Iris pigment epithelial cell (primary cell): ENCODE measurements at places on chromosomes 16 and 17.

- DNase-seq = no peak
Observed at GRCh38 chr16:89425523-89425922, 64.8 kb downstream of the ANKRD11 start.

GRCh38 chr17:44924107-44924544 lies 8.8 kb upstream of the GFAP start:
- no peak for DNase-seq

- no peak for DNase-seq
Observed at GRCh38 chr17:61511480-61512182, 59.4 kb downstream of the TBX4 start.

- DNase-seq = no peak
Observed at GRCh38 chr16:84598360-84598759, 19.5 kb downstream of the COTL1 start.

GRCh38 chr16:68902969-68903345 lies 59.6 kb downstream of the TANGO6 start:
- no peak for DNase-seq

GRCh38 chr17:81583589-81584342 lies 31.6 kb upstream of the FAAP100 start:
- peak; percentile 55 for DNase-seq

- peak; percentile 61 for DNase-seq
Observed at GRCh38 chr16:31138621-31139578, 3.4 kb upstream of the PRSS8 start.

DNA sequence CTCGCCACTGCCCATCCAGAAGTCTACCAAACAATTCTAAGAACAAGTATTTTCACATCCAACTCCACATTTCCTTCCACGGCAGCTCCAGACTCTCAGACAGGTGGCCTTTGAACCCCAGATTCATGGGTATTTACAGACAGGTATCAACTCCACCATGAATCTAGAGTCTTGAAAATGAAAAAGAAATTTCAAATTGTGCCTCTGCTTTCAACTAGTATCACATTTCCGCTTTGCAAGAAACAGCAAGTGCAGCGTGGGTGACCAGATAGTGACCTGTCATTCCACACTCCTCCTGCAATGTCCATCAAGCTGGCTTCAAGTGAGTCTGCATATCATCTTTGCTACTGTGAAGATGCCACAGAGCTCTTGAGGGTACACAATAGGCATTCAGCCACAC lies 232.4 kb upstream of the RPL38 start:
- no peak for DNase-seq

GRCh38 chr17:38870259-38871165 lies 654 bp downstream of the LASP1 start:
- DNase-seq = peak; percentile 70

DNA sequence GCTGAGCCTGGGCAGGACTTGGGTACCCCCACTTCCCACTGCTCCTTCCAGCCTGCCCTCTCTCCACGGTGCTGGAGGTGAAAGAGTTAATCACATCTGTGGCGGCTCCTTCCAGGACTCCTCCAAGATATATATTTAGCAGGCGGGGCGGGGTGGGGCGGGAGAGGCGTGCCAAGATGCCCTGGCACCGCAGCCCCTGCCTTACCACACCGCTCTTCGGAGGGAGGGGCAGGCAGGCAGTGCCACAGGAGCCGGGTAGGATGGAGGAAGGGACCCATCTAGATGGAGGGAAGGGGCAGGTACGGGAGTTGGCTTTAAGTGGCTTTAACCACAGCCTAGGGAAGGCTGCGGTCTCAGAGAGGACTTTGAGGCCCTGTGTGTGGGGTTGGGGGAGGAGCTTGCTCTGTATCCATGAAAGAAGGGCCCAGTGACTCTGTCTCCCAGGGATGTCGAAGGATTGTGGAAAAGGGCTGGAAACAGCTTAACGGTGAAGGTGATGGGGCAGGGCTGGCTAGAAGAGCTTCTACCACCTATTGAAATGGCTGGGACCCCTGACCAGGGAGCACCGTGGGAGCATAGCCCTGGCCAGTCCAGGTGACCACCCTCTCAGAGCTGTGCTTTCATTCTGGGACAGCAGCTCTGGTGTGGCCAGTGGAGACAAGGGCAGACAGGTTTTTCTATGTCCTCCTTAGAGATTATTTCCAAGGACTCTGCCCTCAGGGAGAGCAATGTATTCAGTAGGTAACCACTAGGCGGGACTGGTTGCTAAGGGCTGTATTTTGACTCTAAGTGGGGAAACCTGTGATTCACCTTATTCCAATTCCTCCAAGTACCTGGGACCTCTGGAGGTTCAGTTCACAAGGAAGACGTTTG lies 13.0 kb downstream of the GPR142 start:
- no peak for DNase-seq

GRCh38 chr16:84141143-84141670 lies 3.8 kb downstream of the HSDL1 start:
- DNase-seq = no peak

GRCh38 chr17:78081551-78081950 lies 47.0 kb downstream of the TMC6 start:
- no peak for DNase-seq

- DNase-seq = no peak
Observed at GRCh38 chr17:61230972-61231820, 168.4 kb upstream of the TBX2 start.

DNA sequence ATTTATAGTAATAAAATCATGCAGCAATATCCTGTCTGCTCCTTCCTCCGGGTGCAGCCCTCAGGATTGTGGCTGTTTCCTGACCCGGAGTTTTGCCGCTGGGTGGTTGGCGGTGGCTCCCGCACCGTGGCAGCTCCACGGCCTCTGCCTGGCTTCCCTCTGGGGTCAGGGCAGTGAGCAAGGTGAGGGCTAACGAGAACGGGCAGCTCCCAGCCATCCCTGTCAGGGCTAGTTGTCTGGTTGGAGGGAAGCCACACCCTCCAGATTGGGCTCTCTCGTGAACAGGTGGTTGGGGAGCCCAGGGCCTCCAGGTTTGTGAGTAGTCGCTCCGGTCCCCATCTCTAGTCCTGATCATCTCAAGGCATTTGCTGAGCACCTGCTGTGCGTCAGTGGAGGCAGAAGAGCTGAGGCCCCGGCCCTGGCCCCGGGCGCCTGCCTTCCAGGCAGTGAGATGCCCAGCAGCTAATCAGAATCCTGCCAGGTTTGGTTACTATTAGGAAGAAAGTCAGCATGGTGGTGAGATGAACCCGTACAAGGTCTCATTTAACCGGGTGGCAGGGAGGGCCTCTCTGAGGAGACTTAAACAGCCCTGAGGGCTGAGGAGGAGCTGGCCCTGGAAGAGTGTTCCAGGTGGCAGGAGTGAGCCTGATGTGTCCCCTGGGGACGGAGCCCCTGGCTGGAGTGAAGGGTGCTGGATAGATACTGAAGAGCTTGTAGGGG lies 2.3 kb upstream of the NUDT16L1 start:
- DNase-seq = no peak

- no peak for DNase-seq
Observed at GRCh38 chr17:80706463-80706867, 161.8 kb downstream of the RPTOR start.

- peak; percentile 47 for DNase-seq
Observed at GRCh38 chr17:35577830-35578196, 558 bp downstream of the PEX12 start.

DNA sequence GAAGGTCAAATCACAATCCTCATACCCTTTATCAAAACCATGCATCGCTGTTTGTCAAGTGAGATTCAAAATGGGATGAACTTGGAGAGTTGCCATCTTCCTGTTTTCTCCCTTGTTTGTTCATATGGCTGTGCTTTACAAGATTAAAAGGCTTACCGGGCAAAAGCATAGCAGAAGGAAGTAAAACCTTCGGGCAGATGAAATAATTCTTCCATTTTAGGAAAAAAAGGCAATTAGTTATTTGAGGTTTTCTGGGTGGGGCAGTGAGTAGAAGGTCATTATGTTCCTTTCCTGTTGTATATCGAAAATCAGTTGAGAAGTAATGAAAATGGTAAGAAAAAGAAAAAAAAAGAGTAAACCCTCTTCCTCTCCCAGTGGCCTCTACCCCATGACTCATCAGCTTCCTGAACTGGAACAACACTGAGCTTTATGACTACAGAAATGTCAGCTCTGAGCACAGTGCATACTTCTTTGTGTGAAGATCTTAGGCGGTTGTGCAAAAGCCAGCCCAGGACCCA lies 369.2 kb downstream of the CDH13 start:
- peak; percentile 94 for DNase-seq

GRCh38 chr17:1577182-1577581 lies 14.6 kb upstream of the PITPNA start:
- DNase-seq = peak; percentile 91

- no peak for DNase-seq
Observed at GRCh38 chr17:79080349-79080748, 5.7 kb downstream of the ENGASE start.
